DMS153 (cell line): ENCODE measurements at places on chromosomes 5 and 9.

DNA sequence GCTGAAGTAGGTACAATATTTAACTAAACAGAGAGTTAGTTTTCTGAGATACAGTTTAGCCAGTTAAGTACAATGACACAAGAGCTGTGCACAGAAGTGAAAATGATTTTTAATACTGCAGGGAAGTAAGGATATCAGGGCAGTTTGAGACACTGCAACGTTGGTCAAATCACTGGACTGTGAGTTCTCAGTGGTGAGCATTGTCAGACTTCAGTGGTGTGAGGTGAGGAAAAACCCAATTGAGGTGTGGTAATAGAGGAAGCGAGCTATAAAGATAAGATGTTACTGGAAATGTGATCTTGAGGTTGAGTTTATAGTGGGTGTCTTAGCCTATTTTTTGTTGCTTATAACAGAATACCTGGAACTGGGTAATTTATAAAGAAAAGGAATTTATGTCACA lies 12.8 kb upstream of the FBXL7 start:
- no peak for DNase-seq

- no peak for DNase-seq
Observed at GRCh38 chr9:16125629-16126028, 572.8 kb downstream of the CCDC171 start.

DNA sequence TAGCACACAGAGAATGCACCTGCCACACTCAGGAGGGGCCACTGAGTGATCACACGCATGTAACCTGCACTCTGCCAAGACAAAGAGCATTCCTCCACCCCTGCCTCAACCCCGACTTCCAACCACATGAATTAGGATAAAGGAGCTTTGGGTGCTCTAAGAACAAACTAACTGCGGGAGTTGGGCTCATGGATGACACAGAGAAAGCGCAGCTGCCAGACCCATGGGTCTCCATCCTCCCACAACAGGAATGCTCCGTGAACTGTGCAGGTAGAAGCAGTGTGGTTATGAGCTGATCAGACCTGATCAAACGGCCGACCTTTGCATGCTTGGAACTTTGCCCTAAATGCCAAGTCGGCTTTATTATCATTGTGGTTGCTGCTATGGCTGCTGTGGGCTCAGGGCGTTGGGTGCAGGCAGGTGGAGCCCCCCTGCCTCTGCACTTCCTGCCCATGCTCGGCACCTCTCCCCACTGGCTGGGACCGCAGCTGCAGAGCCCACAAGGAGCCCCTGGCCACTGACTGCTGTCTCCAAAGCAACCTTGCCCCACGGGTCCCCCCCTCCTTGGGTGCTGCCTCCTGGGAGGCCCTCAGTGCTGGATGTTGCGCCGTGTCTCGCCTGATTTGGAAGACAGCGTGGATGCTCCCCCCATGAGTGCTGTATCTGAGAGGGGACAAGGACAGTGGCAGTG lies 2.6 kb upstream of the SLC6A3 start:
- no peak for DNase-seq

DNA sequence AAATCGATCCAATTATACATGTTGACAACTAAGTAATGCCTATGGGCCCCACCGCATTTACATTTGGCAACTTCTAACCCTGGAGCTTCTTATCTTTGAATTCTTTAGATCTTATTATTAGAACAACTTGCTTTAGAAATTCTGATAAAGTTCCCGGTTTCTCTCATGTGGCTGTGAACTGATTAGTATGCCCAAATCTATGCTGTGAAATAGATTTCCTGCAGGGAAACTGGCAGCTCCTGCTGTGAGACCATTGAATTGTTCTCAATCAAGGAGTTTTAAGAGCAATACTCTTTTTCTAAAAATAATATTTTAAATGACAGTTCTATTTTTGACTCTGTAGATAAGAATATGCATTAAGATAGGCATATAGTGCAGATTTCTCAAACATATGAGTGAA lies 177.5 kb downstream of the GABRB2 start:
- DNase-seq = no peak

- DNase-seq = no peak
Observed at GRCh38 chr5:151772846-151773561, 1.2 kb downstream of the G3BP1 start.

DNA sequence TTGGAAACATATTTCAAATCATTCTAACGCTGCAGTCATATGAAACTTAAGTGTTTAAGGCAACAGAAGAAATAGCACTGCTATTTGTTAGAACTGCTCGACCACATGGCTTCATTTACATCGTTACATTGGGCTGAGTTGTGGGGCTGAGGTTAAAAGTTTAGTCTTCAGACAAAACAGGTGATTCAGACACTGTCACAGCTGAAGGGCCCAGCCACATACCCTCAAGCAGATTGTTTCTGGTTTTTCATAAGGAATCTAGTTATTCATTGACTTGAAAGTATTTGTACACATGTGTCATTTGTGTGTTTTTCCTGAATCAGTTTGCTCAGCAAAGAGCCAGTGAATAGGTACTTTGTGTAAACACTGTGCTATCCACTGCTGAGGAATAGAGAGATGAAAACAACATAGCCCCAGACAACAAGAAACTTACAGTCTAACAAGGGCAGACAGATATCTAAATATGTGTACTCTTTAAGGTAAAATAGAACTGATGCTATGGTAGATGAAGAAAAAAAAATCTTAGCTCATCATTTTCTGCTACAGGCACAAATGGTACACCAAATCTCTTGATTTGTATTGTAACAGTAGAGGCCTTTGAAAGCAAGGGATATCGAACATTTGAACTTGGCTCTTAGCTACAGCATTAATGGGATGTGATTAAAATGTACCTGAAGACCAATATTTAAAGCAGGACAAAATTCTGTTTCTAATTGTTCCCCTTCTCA lies 357.6 kb upstream of the RPS23 start:
- DNase-seq = no peak

- no peak for DNase-seq
Observed at GRCh38 chr9:83296123-83296522, 233.2 kb upstream of the RASEF start.

GRCh38 chr9:107613321-107613720 lies 123.8 kb upstream of the KLF4 start:
- peak; percentile 88 for DNase-seq

DNA sequence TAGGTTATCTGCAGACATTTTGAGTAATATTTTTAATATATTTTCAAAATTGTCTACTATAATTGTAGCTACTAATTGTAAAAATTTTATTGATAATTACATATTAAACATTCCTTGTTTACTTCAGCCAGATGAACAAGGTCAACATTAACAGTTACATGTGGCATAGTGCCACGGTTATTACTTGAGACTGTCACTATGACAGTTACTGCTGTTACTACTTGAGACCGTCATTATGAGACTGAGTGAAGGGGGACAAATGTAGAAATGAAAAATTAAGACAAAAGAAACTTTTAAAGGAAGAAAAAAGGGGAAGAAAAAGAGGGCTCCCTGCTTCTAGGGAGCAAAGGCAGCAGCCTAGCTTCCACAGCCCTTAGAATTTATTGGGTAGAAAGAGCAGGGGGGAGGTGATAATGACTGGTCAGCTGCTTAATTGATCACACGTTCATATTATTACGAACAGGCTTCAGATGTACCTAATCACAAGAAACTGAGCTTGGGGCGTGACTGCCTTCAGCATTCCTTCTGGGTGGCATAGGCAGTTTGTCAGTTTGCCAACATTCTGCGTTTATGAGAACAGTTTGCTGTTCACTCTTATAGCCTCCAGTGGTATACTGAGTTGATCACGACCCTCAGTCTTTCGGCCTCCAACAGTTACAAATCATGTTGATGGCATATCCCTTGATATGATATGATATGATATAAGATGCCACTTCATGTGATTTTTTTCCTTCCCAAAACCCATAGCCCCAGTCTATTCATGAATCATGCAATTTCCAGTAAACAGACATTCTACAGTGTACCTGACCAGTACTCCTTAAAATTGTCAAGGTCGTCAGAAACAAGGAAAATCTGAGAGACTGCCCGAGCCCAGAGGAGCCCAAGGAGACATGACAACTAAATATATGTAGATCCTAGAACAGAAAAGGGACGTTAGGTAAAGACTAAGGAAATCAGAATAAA lies 13.1 kb downstream of the MARCHF6 start:
- DNase-seq = no peak

DNA sequence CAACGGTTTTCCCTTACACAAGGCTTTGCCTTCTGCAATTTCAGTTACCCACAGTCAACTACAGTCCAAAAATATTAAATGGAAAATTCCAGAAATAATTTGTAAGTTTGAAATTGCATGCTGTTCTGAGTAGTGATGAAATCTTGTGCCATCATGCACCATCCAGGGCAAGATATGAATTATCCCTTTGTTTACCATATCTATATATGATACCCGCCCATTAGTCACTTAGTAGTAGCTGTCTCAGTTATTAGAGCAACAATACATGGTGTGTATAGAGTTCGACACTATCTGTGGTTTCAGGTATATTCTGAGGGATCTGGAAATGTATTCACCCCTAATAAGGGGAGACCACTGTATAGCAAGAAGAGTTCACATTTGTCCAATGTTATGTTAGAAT lies 29.4 kb downstream of the ERBIN start:
- DNase-seq = no peak

- no peak for DNase-seq
Observed at GRCh38 chr5:168030912-168031311, 260.5 kb upstream of the WWC1 start.

DNA sequence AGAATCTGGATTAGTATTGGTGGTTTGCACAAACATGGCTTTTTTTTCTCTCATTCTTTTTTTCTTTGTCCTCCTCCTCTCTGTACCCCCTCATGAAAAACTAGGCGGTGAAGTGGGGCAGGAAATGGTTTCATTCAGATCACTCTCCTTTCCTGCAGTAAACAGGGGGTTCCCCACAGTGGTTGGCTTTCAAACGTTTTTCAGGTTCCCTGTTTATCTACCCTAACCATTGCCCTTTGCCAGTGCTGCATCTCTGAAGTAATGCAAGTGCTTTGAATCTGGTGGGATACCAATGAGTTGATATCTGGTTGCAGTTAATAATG lies 29.8 kb downstream of the NR4A3 start:
- DNase-seq = no peak

- no peak for DNase-seq
Observed at GRCh38 chr9:137455359-137455991, 3.7 kb downstream of the NSMF start.
